ENCODE measurements at places on chromosomes 7 and 10. TPM values are rescaled to one million over a fixed set of nuclear protein-coding genes. Genes with fewer than 3 reads are reported as not detected.

ASAH2 gene
- total RNA-seq: 1.9 TPM

PSMA2 gene
- total RNA-seq: 40.6 TPM

ZNF804B gene
- not detected for total RNA-seq

UTF1 gene
- not detected for total RNA-seq

AS3MT gene
- total RNA-seq: not detected

DNA sequence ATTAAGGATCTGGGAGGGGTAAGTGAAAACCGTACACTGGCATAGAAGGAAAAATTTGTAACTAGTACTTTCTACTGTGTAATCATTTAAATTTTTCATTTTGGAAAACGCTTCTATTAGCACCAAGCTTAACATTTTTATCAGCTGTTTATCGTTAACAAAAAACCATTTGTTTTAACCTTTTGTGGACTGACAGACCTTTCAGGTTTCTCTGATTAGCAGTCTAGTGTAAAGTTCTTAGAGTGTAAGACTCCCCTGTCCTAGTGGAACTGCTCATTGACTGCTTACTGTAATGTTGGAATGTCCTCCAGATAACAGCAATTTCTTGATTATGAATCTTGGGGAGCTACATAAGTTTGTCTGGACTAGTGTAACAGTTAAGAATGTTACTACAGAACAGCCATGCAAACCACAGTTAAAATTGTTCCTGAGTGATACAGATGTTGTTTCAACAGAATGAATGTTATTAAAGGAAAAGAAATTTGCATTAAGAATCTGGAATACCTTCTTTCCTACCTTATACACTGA, 2.0 kb downstream of the DBF4 start:
- DNase-seq: no peak

- no peak for DNase-seq
Observed at GRCh38 chr7:14252458-14252857, 263.0 kb upstream of the ETV1 start.

- peak; percentile 35 for DNase-seq
Observed at GRCh38 chr7:93890041-93890463, 501 bp downstream of the TFPI2 start.

DNA sequence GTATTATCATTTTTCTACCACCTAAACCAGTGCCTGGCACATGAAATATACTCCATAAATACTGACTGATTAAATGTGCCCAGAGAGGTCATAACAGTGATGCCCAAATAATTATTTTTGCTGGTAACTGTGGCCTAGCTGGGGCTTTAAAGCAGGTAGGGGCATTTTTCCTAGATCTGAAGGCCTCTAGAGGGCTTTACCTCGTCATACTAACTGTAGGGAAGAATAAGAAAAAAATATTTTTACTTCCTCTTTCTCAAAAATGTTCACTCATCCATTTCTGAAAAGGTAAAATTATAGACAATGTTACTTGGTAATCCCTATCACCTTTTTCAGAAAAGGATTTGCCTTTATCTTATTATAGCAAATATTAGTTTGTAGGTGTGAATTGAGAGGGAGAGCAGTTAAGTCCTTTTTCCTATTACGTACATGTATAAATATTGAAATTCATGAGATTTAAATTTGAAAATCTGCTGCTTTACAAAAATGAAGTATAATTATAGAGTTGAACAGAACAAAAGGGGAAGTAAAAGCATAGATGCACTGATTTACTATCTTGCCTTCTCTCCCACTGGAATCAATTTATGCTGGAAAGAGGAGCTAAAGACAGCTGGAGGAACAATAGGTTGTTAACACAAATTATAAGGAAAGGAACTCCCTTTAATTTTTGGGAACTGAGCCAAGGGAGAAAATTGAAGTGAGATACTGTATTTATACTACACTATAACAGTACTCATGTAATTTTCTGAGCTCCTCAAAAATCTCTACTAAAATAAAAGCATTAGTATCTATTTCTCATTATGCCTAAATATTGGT, 71.5 kb upstream of the NOBOX start:
- peak; percentile 46 for DNase-seq

GRCh38 chr10:3616880-3617279, 168.1 kb downstream of the KLF6 start:
- DNase-seq: no peak

GRCh38 chr7:137283153-137283552, 60.4 kb downstream of the PTN start:
- no peak for DNase-seq

DNA sequence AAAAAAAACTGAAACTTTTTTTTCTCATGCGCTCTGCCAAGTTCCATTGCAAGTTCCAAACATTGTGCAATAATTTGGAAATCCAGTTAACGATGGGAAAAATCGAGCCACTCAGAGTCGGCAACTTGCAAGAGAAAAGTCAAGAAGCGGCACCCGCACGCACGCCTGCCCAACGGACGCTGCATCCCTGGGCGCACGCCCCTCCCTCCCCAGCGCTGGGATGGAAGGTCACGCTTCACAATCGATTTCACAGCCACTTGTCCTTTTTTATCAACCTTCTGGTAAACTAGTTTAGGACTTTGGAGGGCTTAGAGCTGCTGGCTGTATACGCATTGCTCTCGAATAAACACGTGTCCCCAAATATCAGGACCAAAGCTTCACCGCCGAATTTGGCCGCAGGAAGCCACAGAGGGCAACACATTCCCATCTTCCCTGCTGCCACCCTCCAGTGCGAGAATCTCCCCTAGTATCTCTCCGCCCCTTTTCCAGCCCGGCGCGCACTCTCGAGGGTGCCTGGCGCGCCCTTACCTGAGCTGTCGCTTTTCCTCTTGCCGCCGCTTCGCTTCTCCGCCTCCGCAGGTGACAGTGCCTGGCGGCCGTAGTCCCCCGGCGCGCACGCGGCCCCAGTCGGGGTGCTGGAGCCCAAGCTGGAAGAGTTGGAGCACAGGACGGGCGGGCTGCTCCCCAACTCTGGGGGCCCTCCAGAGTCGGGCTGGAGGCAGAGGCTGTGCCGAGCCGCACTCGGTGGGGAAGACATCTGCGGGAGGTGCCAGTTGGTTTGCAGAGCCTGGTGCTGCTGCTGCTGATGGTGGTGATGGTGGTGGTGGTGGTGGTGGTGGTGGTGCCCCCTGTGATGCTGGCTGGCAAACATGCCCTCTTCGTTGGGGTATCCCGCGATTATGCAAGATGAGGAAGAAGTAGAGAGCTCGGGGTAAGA, 857 bp downstream of the MEOX2 start:
- no peak for DNase-seq

DNA sequence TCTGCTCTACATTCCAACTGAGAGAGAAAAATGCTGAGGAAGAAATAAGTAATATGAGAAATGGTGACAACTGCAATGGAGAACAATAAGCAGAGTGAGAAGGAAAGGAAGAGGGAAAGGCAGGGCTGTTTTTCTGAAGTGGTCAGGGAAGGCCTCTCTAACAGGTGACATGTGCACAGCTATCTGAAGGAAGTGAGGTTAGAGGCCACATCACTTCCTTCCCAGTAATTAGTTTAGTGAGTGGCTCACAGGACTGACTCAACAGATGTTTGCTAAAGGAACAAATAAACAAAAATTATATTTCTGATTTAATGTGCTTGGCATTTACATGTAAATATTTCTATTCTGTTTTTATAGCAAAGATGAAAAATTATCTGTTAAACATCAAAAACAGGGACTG, 77.9 kb downstream of the ARHGAP21 start:
- no peak for DNase-seq

DNA sequence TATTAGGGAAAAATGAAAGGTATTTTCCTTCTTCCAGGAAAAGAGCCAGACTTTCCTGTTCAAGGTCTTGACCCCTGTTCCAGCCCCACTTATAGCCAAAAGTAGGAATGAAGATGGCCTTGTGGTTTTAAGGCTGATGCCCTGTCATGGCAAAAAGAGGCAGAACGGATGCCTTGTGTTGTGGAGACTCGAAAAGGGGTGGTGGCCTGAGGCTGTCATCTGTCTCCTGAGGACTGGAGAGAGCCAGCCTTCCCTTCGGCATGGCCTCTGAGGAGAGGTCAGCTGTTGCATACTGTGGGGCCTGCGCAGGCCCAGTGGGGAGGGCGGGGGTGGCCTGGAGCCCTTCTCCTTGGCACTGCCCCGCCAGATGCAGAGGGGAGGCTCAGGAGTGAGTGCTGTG, 166.0 kb upstream of the EEPD1 start:
- DNase-seq: no peak

- no peak for DNase-seq
Observed at GRCh38 chr10:100741378-100742075, 3.9 kb upstream of the PAX2 start.

DNA sequence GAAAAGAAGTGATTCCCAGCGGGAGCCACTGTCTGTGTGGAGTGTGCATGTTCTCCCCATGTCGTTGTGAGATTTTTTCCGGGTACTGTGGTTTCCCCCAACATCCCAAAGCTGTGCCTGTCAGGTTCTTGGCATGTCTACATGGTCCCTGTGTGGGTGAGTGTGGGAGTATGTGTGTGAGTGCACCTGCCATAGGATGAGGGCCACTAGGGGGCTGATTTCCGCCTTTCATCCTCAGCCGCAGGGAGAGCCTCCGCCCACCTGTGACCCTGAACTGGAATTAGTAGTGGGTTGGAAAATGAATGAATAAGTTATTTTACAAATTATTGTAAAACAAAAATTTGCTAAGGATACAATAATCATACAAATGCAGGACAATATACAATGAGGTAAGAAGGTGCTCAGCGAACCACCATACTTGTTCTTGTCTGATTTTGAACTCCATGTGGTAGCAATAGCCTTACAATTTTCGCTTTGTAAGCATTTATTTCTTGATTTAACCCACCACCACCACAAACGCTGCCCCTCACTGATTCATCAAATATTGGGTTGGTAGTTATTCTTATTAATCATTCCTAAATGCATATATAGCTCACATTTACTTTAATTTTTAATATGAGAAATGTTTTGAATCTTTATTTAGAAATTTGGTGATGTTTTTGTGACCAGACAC, 641.2 kb upstream of the VSTM2A start:
- no peak for DNase-seq

DNA sequence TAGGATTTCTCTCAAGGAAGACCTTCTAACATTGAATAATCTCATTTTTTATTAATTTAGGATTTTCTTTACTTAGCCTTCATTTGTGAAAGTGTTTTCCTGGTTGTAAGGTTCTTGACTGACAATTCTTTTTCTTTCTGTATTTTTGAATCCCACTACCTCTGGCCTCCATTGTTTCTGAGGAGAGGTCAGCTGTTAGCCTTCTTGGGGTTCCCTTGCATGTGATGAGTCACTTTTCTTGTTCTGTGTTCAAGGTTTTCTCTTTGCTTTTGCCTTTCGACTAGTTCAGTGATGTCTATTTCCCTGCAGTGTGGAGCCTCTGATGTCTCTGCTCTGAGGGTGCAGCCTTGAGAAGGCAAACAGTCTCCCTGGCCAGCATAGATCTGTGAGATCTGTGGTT, 304.1 kb upstream of the ZNF32 start:
- no peak for DNase-seq

DNA sequence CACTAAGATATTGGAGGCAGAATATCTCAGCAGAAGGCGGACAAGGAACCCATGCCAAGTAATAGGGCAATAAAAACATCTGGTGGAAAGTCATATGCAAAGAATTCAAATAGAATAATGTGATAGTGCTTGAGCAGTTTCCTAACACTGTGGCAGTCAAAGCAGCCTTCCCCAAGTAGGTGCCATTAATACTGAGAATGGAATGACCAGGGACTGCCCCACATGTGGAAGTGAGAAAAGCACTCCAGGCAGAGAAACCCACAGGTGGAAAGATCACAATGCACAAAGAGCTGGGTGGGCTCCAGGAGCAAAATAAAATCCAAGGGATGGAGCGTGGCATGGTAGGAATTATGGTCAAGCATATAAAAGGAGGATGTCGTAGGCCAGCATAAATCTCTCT, 64.4 kb upstream of the NME8 start:
- no peak for DNase-seq

DNA sequence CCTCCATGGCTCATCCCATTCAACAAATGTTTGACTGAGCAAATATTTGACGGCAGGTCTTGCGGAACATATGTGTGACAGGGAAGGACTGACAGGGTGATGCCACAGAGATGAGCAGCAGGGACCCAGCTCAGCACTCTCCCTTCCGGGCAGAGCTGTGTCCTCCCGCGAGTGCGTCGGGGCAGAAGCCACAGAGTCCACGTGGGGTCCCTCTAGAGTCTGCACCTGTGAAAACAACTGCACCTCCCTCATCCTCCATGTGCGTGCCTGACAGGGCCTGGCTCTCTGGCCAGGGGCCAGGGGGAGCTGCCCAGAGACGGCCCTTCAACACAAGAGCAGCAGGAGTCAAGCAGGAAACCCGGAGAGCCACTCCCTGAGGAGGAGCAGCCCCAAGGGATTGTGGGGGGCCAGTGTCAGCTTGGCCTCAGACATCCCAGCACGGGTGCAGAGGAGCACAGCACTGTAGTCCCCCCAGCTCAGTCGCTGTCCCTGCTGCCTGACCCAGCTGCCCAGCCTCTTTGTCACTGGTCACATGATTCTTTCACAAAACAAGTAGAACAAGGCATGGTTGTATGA, 83.6 kb upstream of the TMEM72 start:
- no peak for DNase-seq

GRCh38 chr7:16135658-16136057, 285.7 kb downstream of the CRPPA start:
- DNase-seq: no peak

DNA sequence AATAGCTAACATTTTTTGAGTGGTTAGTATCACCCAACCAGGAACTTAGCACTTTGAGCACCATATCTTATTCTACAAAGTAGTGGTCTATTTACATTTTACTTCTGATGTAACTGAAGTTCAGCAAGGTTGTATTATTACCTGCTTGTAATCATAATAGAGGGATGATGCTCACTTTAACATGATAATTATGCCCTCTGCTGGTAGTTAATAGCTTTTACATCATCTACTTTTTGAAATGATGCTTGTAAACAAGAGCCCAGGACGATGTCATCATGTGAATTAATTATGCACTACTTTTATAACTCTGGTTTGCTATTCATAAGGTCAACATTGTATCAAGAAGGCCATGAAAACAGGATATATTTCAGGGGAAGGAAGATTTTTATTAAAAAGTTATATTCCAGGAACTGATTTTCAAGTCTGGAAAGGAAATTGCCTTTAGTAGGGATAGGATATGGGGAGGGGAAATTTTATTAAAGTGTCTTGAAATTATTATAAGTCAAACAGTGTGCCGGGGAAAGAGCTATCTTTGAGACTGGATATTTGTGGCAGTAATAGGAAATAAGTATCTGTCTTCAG, 80.3 kb upstream of the SCIN start:
- DNase-seq: peak; percentile 19

DNA sequence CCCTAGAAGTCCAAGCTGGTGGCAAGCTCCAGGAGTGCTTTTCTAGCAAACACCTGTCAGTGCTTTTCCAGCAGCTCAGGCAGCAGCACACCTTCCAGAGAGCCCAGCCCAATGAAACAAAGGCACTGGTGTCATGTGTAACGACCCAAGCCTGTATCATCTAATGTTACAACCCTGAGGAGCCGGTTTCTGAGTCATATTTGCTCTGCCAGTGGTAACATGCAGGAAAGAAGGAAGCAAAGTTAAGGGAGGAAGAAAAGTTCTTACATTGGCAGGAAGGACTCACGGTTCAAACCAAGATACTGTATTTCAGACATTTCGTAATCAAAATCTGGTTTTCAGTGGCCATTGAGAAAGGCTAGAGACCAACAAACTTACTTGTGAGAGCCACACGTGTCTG, at the start of gene ANKRD22:
TSS of gene ANKRD22 (minus strand) at position 139 of the 400 bp plus-strand sequence. CDS start 237 bp downstream, outside the sequence.
- no peak for DNase-seq

All from B cell (primary cell).